ENCODE measurements at places on chromosomes 7 and 10.

DNA sequence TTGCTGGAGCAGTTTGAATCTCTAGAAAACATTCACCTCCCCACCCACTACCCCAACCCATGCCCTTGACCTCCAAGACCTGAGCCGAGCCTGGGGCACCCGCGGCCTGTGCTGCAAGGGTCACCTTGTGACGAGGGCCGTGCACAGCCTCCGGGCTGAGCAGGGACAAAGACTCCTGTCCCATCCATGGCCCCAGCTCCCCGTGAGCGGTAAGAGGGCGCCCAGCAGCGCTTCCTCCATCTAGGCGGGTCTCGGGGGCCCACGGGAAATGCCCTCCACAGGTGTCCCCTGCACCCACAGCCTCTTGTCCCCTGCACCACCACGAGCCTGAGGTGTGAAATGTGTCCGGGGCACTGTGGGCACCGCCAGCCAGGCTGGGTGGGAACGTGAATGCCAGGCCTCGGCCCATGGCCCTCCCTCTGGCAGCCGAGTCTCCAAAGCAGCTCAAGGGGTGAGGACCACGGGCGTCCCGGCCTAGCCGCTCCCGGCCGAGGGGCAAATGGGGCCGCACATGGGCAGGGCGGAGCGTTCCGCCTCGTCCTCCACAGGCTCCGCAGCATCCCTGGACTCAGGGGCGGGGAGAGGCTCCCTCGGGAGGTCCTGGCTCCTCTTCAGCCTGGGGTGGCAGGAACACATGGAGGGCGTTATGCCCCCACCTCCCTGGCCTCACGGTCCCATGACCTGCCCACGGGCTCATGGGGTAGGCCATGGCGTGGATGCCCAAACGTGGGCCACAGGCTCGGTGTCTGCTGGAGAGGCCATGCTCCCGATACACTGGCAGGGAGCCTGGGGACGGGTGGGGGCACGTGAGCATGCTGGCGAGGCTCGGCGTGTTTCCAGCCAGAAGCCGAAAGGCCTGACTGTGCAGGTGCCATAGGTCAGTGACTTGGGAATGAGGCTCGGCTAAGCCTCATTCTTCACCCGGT is 21.1 kb downstream of the DPYSL4 start:
- no peak for DNase-seq

DNA sequence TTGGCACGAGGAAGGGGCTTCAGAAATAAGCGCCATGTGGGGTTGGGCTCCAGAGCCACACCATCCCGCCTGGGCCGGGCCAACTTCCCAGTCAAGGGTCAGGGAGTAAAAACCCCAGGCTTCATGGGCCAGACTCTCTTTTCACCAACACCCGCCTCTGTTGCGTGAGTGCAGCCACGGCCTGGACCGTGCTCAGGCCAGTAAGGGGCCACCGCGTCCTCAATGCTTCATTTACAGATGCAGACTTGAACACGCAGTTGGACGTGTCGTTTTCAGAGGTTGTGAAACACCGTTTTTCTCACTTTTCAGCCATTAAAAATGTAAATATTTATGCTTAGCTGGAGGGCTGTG is 161.0 kb downstream of the WDR37 start:
- no peak for DNase-seq

DNA sequence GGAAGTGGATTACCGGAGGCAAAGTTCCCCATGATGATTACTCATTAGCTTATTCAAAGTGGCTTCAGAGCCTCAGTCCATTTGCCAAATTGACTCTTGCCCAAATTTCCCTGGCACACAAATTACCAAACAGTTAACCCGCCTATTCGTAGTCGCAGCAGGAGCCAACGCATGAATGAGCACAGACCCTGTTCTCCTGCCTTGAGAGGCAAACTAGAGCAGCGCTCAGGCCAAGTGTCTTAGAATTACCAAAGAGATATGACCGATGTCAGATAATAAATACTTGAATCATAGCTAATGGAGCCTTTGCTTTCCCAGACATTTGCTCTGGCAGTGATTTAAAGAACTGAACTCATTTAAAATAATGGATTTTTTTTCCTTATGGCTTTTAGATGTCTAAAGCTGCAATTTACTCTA is 64.9 kb downstream of the CTTNBP2 start:
- DNase-seq: peak; percentile 45

GRCh38 chr10:86753638-86754434 is 2.6 kb upstream of the BMPR1A start:
- DNase-seq: peak; percentile 28

DNA sequence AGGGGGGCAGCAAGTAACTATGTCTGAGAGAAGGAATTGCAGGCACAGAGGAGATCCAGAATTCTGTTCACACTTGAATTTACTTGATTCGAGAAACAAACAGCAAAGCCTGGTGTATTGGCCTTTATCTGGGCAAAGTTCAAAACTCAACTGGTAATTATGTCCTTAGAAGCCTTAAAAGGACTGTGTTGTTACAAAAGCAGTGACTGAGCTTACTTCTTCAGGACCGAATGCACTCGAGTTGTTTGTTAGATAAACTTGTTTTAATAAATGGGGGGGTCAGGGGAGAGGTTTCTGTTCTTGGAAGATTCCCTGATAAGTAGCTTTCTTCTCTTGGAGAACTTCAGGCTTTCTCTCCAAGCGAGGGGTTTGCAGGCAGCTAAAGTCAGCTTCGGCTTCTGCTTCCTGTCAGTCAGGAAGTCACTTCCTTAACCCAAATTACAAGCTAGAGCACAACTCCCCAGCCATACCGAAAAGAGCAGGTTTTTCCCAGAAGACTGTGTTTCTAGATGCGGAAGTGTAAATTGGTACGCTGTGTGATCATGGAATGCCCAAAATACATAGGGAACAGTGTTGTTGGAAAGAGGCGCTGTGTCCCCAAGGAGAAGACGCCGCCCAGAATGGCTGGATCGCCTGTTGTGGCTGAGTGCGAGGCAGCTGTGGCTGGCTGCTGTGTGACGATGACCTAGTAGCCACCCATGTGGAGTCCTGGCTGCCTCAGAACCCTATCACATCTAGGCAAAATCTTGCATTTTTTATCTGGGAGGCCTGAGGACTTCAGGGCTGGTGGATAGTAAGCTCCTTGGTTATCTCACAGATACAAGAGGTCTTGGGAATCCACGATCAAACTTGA is 110.4 kb downstream of the TCF7L2 start:
- DNase-seq: no peak

- no peak for DNase-seq
Observed at GRCh38 chr10:60940446-60940845, 3.5 kb downstream of the RHOBTB1 start.

DNA sequence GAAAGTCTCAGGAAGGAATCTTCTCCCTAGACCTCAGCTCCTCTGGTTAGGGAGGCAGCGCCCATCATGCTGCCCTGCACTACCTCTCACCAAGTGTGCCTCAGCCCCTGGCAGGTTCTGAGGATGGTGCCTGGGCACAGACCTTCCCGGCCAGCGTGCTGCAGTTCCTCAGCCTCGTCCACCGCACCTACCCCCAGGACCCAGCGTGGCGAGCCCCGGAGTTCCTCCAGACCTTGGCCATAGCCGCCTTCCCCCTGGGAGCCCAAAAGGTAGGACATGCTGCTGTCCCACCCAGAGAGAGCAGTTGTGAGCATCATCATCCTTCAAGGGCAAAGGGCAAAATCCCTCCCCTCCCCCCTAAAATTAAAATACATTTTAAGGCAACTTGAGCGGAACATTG is 122.5 kb downstream of the LRRC18 start:
- no peak for DNase-seq

GRCh38 chr7:38052786-38053185 is 125.3 kb upstream of the STARD3NL start:
- no peak for DNase-seq

DNA sequence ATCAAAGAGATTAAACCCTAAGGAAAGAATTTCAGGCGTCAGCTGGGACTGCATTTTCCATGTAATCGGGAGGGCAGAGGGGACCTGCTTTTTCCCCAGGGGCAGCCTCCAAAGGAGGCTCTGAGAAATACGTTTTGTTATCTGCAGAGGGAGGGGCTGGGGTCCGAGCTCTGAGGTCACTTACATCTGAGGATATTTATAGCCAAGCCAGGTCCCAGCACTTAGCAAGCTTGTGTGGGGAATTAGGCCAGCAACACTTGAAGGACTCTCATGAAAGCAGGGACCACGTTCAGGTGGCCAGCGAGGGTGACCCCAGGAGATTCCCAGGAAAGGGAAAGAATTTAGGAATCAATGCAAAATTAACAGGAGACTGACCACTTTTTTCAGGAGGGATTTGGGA is 20.6 kb upstream of the GDI2 start:
- DNase-seq: no peak

DNA sequence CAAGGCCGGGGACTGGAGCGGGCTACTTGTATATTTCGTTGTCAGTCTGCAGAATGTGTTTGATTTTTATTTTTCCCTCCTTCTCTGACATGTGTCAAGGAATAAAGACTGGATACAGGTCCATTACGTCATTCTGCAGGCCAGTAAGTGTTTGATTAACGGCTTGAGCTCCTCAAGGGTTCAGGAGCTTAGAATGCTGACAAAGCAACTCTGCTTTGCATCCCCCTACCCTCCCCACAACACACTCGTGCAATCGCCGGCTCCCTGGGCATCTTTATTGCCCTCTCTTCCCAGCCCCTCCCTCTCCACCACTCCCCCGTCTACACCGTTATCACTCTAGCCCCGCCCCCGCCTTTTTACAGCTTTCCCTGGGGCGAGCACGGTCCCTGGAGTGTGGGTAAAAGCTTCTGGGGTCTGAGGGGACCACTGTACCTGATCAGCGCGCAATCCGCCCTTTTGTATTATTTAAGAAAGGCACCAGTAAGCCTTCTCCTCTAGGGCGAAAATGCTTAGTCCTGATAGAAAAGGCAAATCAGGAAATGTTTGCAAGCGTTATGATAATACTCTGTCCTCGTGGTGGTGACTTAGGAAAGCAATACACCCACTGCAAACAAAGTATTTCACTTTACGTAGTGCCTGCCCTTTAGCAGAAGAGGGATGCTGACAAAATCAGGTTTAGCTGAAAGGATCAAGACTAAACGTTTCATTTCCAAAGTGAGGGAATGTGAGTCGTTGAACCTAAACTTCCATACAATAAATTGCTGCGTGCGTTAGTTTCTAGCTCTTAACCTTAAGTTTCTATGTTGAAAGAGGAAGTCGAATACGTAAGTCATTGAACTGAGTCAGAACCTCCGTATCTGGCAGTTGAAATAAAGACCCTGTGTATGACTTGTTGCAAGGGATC is 1.4 kb upstream of the CREB5 start:
- DNase-seq: peak; percentile 60

- no peak for DNase-seq
Observed at GRCh38 chr7:149689291-149689721, 84.1 kb downstream of the ZNF467 start.

DNA sequence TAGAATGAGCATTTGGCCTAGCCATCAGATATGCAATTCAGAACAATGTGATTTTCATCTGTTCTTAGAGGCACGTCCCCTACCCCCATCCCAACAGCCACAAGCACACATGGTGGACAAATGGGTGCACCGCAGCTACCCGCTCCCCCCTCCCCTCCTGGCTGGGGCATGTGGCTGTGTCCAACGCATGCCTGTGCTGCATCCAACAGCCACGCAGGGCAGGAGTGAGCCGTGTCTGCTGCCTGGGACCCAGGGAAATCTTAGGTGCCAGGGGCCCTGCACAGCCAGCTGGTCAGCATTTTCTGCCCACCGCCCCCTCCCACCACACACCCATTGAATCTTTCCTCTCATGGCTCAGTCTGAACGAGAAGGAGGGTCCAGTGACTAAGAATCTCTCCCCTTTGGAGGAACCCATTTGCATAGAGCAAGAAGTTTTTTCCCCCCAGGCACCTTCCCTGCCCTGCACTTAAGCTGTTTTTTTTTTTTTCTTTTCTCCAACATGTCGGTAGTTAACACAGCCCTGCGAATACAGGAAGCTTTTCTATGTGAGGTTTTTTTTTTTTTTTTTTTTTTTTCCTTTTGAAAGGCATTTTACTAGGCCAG is 138.9 kb downstream of the WDR11 start:
- no peak for DNase-seq

DNA sequence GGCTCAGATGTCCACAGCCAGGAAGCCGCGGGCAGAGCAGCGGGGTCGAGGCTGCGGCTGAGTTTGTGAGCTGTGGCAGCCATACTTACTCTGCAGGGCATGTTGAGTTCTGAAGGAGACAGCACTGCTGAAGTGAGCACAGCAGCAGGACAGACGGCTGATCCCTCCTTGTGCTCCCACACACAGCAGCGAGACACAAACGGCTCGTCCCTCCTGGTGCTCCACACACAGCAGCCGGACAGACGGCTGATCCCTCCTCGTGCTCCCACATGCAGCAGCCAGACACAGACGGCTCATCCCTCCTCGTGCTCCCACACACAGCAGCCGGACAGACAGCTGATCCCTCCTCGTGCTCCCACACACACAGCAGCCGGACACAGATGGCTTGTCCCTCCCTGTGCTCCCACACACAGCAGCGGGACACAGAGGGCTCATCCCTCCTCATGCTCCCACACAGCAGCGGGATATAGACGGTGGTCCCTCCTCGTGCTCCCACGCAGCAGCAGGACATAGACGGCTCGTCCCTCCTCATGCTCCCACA is 305.1 kb downstream of the PTPRN2 start:
- no peak for DNase-seq

DNA sequence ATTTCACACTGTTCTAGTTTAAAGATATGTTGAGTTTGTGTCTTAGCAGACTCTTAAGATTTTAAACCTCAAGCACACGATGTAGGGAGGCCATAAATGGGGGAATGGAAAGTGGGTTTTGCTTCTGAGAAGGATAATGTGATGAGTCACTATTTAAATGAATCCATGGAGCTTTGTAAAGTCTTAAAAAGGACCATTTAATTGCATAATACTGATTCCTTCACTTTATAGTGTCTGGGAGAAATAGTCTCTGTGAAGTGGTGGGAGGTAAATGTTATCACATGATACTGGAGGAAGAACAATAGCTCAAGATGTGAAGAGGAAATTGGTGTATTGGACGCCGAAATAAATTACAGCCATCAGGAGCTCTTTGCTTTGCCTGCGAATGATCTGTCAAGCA is 84.0 kb upstream of the MYO3A start:
- no peak for DNase-seq

DNA sequence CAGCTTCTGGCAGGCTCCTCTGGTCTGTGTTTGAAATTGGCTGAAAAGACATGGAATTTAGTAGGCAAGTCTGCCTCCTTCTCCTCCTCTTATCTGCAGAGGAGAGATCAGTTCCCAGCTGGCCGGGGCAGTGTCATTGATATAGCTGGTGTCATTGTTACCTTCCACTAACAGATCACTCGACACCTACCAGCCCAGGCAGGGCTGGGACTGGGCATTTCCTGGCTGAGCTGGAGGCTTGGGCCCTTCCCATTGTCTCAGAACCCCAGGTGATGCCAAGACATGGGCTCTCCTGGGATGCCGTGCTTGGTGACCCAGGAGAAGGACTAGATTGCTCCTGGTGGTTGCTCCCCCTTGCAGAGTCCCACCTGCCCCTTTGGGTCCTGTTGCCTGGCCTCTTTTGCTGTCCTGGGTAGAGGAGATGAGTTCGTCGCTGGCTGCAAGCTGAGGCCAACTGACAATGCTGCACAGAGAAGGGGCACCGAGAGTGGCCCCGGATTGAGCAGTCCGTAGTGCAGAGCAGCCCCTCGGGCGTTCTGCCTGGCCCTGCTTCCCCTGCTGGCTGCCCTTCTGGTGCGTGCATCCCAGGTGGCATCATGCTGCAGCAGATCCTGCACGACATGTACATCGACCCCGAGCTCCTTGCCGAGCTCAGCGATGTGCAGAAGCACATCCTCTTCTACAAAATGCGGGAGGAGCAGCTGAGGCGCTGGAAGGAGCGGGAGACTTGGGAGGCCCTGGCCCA is at the start of gene SH2D4B:
Gene SH2D4B, plus strand, starts transcription at position 167 of the 745 bp plus-strand sequence. Its CDS starts 430 bp downstream, at position 597.
- no peak for DNase-seq

- DNase-seq: no peak
Observed at GRCh38 chr10:101708870-101709269, 13.9 kb upstream of the FBXW4 start.

Measured in kidney tubule cell (primary cell).